ENCODE measurements at places on chromosomes 6 and 20.

DNA sequence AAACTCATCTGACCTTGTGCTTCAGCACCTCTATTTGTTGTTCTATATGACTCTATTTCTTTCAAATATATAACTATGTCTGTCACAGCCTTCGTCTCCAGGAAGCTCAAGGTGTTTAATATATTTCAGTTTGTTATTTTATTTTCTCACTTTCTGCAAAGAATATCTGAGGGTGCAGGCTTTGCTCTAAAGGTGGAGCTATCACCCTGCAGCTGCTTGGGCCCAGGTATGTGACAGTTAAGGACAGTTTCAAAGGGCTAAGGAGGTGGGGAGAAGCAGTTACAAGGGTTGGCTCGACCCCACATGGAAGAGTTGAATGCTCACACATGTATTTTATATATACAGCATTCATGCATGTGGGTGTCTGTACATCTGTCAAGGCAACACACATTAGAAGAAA, 405.6 kb downstream of the BTBD9 start:
- no peak for DNase-seq

GRCh38 chr6:53765270-53765669, 29.5 kb upstream of the LRRC1 start:
- DNase-seq, result no peak

DNA sequence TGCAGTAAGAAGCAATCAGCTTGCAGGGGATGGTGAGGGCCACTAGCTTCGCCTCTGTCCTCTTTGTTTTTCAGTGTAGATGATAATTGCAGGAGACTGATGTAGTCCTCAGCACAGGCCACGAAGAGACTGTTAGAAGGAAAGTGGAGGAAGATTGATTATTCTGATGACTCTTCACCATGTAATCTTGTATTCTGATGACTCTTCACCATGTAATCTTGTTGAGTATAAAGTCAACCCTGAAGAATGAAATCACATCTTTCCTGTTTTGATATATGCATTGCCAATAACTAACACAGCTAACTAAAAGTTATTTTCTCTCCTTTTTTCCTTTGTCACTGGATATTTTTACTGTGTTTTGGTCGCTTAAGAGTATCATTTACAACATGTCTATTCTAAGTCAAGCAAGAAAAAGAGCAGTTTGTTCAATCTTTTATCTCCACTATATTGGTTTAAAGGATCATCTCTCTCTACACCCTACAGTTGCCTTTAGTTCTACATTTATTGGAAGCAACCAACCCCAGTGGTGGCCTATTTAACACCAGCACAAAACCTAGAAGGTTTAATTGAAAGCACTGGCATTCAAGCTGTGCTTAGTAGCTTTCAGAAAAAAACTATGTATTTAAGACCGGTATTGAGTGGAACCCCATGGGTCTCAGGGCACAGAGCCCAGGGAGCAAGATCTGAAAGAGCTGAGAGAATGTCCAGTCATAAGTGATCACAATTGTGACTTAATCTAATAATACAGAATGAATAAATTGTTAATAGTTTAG, 107.2 kb upstream of the BTBD3 start:
- no peak for DNase-seq

GRCh38 chr20:33351696-33352095, 49.6 kb downstream of the CDK5RAP1 start:
- no peak for DNase-seq

DNA sequence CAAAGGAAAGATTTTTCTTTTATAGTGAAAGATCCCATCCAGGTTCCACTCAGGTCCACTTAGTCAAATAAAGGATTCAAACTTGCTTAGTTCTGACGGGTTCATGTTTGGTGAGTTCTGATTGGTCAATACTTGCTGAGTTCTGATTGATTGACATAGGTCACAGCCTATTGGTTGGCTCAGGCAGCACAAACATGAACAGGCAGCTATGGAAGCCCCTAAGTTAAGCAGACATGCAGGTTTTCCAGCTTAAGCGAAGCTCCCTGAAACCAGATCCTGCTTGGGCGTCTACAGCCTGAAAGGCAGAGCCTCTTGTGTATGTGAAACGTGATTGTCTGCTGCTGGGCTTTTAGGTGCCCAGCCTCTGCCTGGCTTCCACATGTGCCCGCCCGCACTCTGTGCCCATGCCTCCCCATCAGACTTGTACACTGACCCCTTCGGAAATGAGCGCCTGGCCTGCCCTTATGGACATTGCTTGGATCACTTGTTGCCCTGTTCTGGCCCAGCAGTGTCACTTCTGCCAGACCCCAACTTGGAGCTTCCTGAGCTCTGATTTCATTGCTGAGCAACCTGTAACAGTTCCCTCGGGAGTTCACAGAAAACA, 45.4 kb upstream of the ECI2 start:
- DNase-seq, result no peak

DNA sequence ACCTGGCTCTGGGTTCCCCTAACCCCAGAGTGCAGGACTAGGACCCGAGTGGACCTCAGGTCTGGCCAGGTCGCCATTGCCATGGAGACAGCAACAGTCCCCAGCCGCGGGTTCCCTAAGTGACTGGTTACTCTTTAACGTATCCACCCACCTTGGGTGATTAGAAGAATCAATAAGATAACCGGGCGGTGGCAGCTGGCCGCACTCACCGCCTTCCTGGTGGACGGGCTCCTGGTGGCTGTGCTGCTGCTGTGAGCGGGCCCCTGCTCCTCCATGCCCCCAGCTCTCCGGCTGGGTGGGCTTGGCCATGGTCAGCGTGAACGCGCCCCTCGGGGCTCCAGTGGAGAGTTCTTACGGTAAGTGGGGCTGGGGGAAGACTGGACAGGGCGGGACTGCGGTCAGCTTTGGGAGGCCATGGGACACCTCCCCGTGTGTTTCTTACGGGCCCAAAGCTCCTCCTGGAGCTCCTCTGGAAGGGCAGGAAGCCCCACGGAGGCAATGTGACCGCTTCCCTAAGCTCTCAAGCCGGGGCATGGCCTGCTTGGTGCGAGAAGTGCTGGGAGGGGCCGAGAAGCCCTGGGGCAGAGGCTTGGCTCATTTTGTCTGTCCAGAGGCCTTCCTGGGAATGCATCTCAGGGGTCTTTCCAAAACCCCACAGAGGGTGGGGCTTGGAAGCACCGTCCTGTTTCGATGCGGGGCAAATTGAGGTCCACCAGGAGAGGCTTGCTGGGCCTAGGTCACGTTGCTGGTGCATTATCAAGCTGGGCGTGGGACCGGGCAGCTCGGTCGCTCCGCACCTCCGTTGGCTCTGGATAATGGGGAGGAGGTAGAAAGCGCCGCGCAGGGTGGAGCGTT, at the start of gene HNF4A:
TSS of gene HNF4A (plus strand) at position 202 of the 855 bp plus-strand sequence. CDS start at position 308, 106 bp downstream.
- no peak for DNase-seq

DNA sequence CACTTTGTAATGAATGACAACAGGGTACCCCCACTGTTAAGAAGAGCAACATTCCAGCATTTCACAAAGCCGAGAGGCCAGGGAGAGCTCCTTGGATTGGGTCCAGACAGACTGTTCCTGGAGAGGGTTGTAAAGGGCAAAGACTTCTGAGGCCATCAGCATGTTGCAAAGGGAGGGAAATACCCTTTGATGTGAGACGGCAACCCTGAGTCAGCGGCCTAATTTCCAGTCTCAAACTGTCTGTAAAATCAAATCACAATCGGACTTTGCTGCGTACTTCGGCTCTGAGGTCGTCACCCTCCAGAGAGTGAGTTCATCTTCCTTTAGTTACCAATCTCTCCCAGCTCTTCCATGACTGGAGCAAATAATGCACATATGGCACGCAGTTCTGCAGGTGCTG, 101.0 kb upstream of the DTNBP1 start:
- no peak for DNase-seq

DNA sequence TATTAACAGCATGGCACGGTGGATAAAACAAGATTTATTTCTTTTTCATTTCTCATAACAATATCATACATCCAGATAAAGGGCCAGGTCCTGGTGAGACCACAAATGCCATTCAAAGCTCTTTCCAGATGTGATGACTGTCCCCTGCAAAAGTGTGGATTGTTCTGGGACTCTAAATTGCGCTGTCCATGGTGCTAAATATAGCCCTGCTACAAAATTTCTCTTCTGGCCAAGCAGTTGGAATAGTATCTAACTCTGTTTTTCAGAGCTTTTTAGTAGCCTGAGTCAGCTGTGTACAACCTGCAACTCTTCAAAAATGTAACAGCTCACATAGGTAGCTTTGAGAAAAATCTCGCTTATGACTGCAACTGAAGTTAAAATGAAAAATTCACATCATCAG, 115.8 kb downstream of the MANEA start:
- no peak for DNase-seq
